T-cell (primary cell): ENCODE measurements at places on chromosomes 1 and 21. TPM values are rescaled to one million over a fixed set of nuclear protein-coding genes. Genes with fewer than 3 reads are reported as not detected.

The RGS16 gene
- total RNA-seq = 4.3 TPM

The CYP4X1 gene
- total RNA-seq = not detected

The LIN28A gene
- 0.95 TPM for total RNA-seq

The FAM43B gene
- not detected for total RNA-seq

The HAPLN2 gene
- not detected for total RNA-seq

The AMY2A gene
- not detected for total RNA-seq

The ADCY10 gene
- total RNA-seq = 0.44 TPM

The RAB42 gene
- not detected for total RNA-seq

The FPGT gene
- 12.3 TPM for total RNA-seq

The PTPRU gene
- not detected for total RNA-seq

The FALEC gene
- not detected for total RNA-seq

The TFF3 gene
- total RNA-seq = not detected

The COL11A1 gene
- total RNA-seq = not detected

The FCER1G gene
- 3.5 TPM for total RNA-seq

The AXDND1 gene
- not detected for total RNA-seq

The VWA5B1 gene
- total RNA-seq = 0.14 TPM
